ENCODE measurements at places on chromosomes 2 and 18.

GRCh38 chr2:68514316-68514929, 47.0 kb downstream of the APLF start:
- DNase-seq = no peak

DNA sequence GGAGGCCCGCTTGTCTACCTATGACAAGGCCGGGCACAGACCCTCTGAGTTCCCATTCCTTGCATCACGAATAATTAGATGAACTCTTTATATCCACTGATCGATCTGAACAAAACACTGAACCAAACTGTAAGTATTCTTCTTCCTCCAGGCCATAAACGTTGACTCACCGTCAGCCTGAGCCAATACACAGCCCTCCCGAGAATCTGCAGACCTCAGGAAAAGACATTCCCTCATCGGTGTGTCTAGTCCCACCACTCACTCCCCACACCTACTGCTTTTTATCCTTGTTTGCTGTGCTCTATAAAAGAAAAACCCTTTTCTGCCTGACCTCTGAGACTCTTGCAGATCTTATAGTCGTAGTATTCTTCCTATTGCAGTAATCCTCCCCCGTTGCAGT, 41.0 kb downstream of the TMEM87B start:
- no peak for DNase-seq

GRCh38 chr2:111094691-111095090, 26.0 kb upstream of the BCL2L11 start:
- DNase-seq = no peak

GRCh38 chr2:41026613-41027012, 574.7 kb upstream of the SLC8A1 start:
- no peak for DNase-seq

DNA sequence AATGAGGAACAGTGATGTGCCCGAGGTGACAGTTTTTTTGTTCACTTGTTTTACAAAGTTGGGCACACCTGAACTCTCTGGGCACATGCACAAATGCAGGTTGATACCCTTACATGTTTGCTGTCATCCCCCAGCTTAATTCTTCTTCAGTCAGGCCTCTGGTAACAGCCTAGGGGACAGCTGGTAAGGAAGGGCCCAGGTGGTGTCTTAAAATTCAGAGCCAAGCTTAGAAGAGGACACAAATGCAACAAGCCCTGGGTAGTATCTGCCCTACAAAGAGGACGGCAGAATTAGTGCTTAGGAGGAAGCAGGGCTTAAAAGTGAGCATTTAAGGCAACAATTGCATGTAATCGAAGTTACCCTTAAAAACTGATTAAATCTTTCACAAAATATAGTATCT, 171.9 kb upstream of the ACAA2 start:
- DNase-seq = no peak

- no peak for DNase-seq
Observed at GRCh38 chr18:68797871-68798270, at the start of gene CCDC102B. Gene CCDC102B (plus strand): TSS chr18:68798080. CDS start chr18:68836764, 38,684 bp downstream.

DNA sequence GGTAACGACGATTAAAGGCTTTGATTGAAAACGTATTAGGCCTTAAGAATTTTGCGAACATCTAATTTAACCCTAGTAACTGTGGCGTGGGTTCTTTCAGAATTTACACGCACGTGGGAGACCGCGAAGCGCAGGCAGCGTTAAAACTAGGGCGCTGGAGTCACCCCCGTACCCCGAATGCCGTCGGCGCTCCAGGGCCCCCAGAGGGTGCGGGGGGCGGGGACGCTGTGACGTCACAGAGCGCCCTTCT, 673 bp upstream of the SMCHD1 start:
- DNase-seq = peak; percentile 71

- no peak for DNase-seq
Observed at GRCh38 chr18:70047931-70048603, 100.4 kb upstream of the CD226 start.

DNA sequence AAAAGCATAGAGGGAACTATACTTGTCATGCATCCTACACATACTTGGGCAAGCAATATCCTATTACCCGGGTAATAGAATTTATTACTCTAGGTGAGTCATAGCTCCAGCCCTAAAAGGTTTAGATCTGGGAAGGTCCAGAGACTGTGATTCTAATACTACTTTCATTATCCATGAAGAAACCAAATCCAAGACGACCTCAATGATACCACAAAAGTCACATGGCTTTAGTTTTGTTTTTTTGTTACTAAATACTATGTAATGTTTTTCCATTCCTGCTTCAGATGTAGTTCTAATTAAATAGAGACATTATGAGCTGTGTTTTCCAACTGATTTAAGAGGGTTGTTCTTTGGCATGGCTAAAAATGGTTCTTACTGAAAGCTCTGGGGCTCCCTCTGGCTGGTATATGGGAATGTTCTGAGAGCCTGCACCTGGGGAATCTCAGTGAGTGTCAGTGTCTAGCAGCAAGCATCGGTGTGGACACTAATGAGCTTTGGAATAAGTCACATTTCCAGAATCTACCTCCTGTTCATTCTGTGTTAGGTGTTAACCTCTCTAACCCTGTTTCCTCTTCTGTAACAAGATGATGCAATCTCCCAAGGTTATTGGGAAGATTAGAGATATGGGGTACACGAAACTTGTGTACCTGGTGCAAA, 20.5 kb upstream of the IL1RL2 start:
- no peak for DNase-seq

GRCh38 chr2:26463244-26464192, 14.4 kb downstream of the OTOF start:
- no peak for DNase-seq

Measured in stimulated activated CD8-positive, alpha-beta memory T cell treated with anti-CD3 and anti-CD28 coated beads, Interleukin-15, amount 100 ng/mL, for 1 hour (primary cell).